Tibial nerve (tissue), 4 donors: ENCODE measurements at places on chromosomes 12 and 14. TPM values are rescaled to one million over a fixed set of nuclear protein-coding genes. Genes with fewer than 3 reads are reported as not detected.

The SVOP gene
- total RNA-seq = not detected

The NKX2-1 gene
- not detected for total RNA-seq

The SIX6 gene
- not detected for total RNA-seq

The NANOG gene
- not detected for total RNA-seq

The COCH gene
- 3.6 TPM for total RNA-seq

The BCL11B gene
- 0.78 TPM for total RNA-seq

The RAD9B gene
- 0.30 TPM for total RNA-seq

The HCAR2 gene
- 6.3 TPM for total RNA-seq

The NTS gene
- total RNA-seq = 4.8 TPM

The DPF3 gene
- 0.22 TPM for total RNA-seq

The LUM gene
- total RNA-seq = 34.3 TPM

The GTF2A1 gene
- 27.3 TPM for total RNA-seq

DNA sequence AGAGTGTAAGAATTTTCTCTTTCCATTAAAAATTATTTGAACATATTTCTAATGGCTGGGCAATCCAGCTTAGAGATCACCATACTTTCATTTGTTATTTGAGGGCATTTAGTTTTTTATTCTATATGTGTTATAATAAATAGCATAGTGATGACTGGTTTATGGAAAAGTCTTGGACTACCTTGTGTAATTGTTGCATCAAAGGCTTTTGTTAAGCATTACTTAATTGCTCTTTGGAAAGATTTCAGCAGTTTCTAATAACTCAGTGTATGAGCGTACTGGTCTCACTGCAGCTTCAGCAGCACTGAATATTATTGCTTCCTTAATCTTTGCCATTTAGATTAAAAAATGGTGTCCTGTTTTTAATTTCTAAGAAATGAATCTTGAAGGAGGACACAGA lies 22.8 kb downstream of the TMEM19 start:
- no peak for DNase-seq
- H3K27ac ChIP-seq = no peak overlapping the region
- H3K4me3 ChIP-seq = no peak overlapping the region
- no peaks in the 10 kb centered on the region for H3K4me1 ChIP-seq

DNA sequence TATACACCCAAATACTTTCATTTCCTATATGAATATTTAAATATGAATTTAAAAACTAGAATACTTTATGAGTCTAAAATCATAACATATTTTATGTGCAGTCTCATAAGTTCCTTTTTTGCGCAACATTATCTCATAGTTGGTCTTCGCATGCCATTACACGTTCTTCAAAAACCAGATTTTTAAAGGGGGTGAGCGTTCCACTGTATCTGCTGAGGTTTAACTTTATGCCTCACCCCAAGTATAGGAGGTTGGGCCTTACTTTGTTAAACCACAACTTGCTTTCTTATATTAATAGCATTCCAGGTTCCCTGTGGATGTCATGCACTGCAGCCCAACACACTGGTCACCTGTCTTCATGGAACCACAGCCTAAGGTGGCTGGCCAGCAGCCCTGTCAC lies 118.6 kb downstream of the APAF1 start:
- H3K27ac ChIP-seq = no peak overlapping the region
- no peak overlapping the region for H3K4me3 ChIP-seq
- no peaks in the 10 kb centered on the region for H3K36me3 ChIP-seq
- H3K4me1 ChIP-seq = no peaks in the 10 kb centered on the region
- no peak for DNase-seq
- H3K27me3 ChIP-seq = no peaks in the 10 kb centered on the region

GRCh38 chr12:113066813-113067400 lies 10.4 kb downstream of the DTX1 start:
- peaks cover 20% of the 10 kb centered on the region for H3K27me3 ChIP-seq
- H3K36me3 ChIP-seq = no peaks in the 10 kb centered on the region
- no peak for DNase-seq
- H3K27ac ChIP-seq = no peak overlapping the region

- H3K4me3 ChIP-seq = no peak overlapping the region
- no peak for DNase-seq
- H3K27ac ChIP-seq = no peak overlapping the region
- H3K4me1 ChIP-seq = no peaks in the 10 kb centered on the region
- no peaks in the 10 kb centered on the region for H3K36me3 ChIP-seq
- no peaks in the 10 kb centered on the region for H3K27me3 ChIP-seq
These were observed 22.9 kb upstream of the CALM1 start for GRCh38 chr14:90373887-90374286.

GRCh38 chr14:23078692-23079116 lies 16.2 kb downstream of the ACIN1 start:
- peaks cover 6% of the 10 kb centered on the region for H3K4me1 ChIP-seq
- H3K27ac ChIP-seq = peak overlapping the region; percentile 11
- peak; percentile 85 for DNase-seq
- no peak overlapping the region for H3K4me3 ChIP-seq
- peaks cover 99% of the 10 kb centered on the region for H3K36me3 ChIP-seq
- no peaks in the 10 kb centered on the region for H3K27me3 ChIP-seq

DNA sequence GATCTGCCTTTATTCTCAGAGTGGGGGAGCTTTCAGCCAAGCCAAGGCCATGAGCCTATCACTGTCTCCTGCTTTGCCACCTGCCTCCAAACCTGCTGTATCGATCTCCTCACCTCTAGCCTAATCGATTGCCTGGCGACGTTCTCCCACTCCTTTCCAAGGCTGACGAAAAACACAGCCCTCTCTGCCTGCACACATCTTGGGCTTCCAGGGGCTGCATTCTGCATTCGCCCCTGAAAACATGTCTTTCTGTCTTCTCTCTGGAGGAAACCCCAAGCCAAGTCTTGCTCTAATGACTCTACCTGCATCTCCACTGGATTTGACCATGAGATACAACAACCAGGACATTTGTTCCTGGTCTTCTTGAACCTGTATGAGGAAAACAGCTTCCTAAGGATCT lies 540.7 kb downstream of the BCL11B start:
- no peak overlapping the region for H3K4me3 ChIP-seq
- no peak for DNase-seq
- H3K27ac ChIP-seq = no peak overlapping the region
- H3K27me3 ChIP-seq = no peaks in the 10 kb centered on the region
- no peaks in the 10 kb centered on the region for H3K36me3 ChIP-seq

GRCh38 chr14:104289507-104289906 lies 151.1 kb downstream of the KIF26A start:
- no peaks in the 10 kb centered on the region for H3K36me3 ChIP-seq
- H3K27me3 ChIP-seq = peaks cover 34% of the 10 kb centered on the region
- H3K27ac ChIP-seq = no peak overlapping the region
- H3K4me3 ChIP-seq = no peak overlapping the region

GRCh38 chr12:101441461-101442224 lies 33.5 kb upstream of the SPIC start:
- no peaks in the 10 kb centered on the region for H3K36me3 ChIP-seq
- no peaks in the 10 kb centered on the region for H3K4me1 ChIP-seq
- no peak for DNase-seq
- no peaks in the 10 kb centered on the region for H3K27me3 ChIP-seq
- no peak overlapping the region for H3K4me3 ChIP-seq

- no peak overlapping the region for H3K4me3 ChIP-seq
- H3K27ac ChIP-seq = no peak overlapping the region
- no peaks in the 10 kb centered on the region for H3K4me1 ChIP-seq
- no peak for DNase-seq
- no peaks in the 10 kb centered on the region for H3K36me3 ChIP-seq
These were observed 91.8 kb upstream of the NPAS3 start for GRCh38 chr14:32846821-32847365.

- no peaks in the 10 kb centered on the region for H3K27me3 ChIP-seq
- H3K27ac ChIP-seq = no peak overlapping the region
- no peaks in the 10 kb centered on the region for H3K4me1 ChIP-seq
- no peak overlapping the region for H3K4me3 ChIP-seq
These were observed 6.4 kb downstream of the FBRSL1 start for GRCh38 chr12:132496358-132496669.

- no peaks in the 10 kb centered on the region for H3K27me3 ChIP-seq
- H3K36me3 ChIP-seq = no peaks in the 10 kb centered on the region
- no peaks in the 10 kb centered on the region for H3K4me1 ChIP-seq
- no peak overlapping the region for H3K27ac ChIP-seq
These were observed 234.4 kb downstream of the SEC23A start for GRCh38 chr14:38868399-38869290.

DNA sequence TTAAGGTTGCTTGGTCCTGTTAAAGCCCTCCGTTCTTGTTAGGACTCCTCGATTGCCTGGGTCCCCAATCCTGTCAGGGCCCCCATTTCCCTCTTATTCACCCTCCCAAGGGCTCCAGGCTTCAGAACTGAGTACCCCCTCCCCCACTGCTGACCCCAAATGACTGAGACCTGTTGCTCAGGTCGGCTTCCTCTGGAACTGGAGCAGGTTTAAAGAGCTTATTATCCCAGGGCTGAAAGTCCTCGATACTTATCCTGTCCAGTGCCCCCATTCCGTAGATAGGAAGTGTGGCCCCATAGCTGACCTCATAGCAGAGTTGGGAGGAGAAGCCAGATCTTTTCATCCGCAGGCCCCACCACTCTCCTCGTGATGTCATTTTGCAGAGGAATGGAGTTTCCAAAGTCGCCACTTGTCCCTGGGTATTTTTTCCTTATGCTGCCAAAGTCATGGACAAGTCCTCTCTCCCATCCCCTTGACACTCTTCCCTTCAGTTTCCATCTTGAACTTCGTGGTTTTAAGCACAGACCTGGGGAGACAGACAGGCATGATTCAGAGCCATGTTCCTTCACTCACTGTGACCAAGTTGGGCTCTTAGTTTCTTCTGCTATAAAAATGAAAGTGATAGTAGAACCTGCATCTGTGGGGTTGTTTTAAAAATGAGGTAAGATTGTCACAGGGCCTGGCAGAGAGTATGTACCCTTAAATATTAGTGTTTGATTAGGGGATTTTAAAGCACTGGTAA lies 1.2 kb downstream of the USP30 start:
- peak overlapping the region; percentile 84 for H3K4me3 ChIP-seq
- H3K27me3 ChIP-seq = no peaks in the 10 kb centered on the region
- H3K36me3 ChIP-seq = no peaks in the 10 kb centered on the region
- H3K27ac ChIP-seq = peak overlapping the region; percentile 86
- no peak for DNase-seq

DNA sequence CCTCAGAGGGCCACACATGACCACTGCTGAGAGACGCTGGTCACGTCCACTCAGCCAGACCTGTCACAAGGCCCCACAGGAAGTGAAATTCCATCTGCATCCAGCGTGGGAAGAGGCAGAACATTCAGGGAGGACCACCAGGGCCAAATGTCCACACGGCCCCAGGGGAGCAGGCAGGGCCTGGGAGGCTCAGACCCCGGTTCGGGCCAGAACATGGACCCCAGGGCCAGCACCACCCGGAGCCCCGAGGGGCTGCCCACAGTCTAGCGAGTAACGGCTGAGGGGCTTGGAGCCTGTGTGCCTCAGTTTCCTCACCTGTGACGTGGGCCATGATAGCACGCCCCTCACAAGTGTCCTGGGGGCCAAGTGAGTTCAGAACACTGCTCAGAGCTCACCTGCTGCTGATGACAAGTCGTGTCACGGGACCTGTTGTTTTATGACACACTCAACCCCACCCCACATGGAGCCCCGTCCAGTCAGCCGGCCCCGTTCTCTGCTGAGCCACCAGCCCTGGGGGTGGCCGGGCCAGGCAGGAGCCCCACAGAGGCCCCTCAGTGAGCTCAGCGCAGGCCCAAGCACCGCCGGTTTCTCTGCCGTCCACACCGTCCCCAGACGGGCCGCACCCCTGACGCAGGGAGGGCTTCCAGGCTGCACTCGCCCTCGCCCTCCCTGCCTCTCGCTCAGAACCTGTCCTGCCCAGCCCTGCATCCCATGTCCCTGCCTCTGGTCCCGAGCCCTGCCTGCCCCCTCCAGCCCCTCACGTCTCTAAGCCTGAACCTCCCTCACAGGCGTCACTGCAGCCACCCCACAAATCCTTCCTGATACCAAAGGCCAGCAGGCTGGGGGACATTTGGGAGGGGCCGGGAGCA lies 79.5 kb upstream of the GALNT9 start:
- no peaks in the 10 kb centered on the region for H3K36me3 ChIP-seq
- no peak overlapping the region for H3K4me3 ChIP-seq
- peaks cover 58% of the 10 kb centered on the region for H3K27me3 ChIP-seq
- no peaks in the 10 kb centered on the region for H3K4me1 ChIP-seq
- no peak for DNase-seq

- H3K4me3 ChIP-seq = peak overlapping the region; percentile 39
- H3K4me1 ChIP-seq = no peaks in the 10 kb centered on the region
- no peaks in the 10 kb centered on the region for H3K36me3 ChIP-seq
- H3K27ac ChIP-seq = peak overlapping the region; percentile 98
- no peaks in the 10 kb centered on the region for H3K27me3 ChIP-seq
- peak; percentile 59 for DNase-seq
These were observed 12.9 kb upstream of the CALM1 start for GRCh38 chr14:90383731-90384542.

GRCh38 chr12:85617307-85618091 lies 218.7 kb downstream of the RASSF9 start:
- H3K4me1 ChIP-seq = no peaks in the 10 kb centered on the region
- no peak overlapping the region for H3K27ac ChIP-seq
- H3K4me3 ChIP-seq = no peak overlapping the region

DNA sequence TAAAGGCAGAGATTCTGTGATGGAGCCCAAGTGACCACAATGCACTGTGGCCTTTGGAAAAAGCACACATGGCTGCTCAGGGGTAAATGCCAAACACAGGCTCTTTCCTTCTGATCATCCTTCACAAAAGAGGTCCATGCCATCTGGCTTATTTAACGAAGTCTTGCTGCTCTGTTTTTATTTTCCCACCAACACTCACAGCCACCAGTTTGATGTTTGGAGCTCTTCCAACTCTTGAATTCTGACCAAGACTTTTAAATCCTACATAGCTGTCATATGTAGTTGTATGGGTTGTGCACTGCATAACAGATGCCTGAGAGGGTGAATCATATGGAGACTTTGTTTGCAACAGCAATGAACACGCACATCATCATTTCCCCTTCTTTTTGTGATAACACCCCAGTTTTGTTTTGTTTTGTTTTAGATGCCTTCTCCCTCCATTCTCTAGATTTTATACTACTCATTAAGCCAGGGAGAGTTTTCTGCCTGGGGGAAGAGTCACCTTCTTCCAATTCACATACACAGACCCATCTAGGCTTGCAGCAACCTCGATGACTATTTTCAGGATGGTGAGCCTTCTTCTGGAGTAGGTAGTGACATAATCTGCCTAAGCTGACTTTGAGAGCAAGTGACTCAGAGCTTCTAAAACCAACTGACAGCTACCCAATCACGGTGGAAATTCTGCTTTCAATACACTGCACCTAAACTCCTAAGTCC lies 145.2 kb upstream of the WSCD2 start:
- no peaks in the 10 kb centered on the region for H3K36me3 ChIP-seq
- H3K4me3 ChIP-seq = no peak overlapping the region
- no peaks in the 10 kb centered on the region for H3K4me1 ChIP-seq
- no peak overlapping the region for H3K27ac ChIP-seq

GRCh38 chr14:65229748-65230728 lies 127.7 kb upstream of the MAX start:
- no peaks in the 10 kb centered on the region for H3K27me3 ChIP-seq
- peak overlapping the region; percentile 91 for H3K27ac ChIP-seq
- H3K36me3 ChIP-seq = no peaks in the 10 kb centered on the region
- peak; percentile 47 for DNase-seq
- peak overlapping the region; percentile 25 for H3K4me3 ChIP-seq

- no peaks in the 10 kb centered on the region for H3K4me1 ChIP-seq
- no peaks in the 10 kb centered on the region for H3K27me3 ChIP-seq
- no peak overlapping the region for H3K4me3 ChIP-seq
- peaks cover 9% of the 10 kb centered on the region for H3K36me3 ChIP-seq
These were observed 38.4 kb downstream of the ZFHX2 start for GRCh38 chr14:23513005-23513817.
